DMS79 (cell line): ENCODE measurements at places on chromosomes 6 and 20.

DNA sequence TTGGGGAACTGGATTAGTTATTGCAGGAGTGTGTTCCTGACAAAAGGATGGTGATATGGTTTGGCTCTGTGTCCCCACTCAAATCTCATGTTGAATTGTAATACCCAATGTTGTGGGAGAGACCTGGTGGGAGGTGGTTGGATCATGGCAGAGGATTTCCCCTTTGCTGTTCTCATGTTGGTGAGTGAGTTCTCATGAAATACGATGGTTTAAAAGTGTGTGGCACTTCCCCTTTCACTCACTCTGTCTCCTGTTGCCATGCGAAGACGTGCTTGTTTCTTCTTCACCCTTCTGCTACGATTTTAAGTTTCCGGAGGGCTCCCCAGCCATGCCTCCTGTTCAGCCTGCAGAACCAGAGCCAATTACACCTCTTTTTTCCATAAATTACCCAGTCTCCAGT lies 16.2 kb upstream of the TREM1 start:
- DNase-seq = no peak

- no peak for DNase-seq
These were observed 6.4 kb upstream of the FAM217A start for GRCh38 chr6:4085332-4085700.

DNA sequence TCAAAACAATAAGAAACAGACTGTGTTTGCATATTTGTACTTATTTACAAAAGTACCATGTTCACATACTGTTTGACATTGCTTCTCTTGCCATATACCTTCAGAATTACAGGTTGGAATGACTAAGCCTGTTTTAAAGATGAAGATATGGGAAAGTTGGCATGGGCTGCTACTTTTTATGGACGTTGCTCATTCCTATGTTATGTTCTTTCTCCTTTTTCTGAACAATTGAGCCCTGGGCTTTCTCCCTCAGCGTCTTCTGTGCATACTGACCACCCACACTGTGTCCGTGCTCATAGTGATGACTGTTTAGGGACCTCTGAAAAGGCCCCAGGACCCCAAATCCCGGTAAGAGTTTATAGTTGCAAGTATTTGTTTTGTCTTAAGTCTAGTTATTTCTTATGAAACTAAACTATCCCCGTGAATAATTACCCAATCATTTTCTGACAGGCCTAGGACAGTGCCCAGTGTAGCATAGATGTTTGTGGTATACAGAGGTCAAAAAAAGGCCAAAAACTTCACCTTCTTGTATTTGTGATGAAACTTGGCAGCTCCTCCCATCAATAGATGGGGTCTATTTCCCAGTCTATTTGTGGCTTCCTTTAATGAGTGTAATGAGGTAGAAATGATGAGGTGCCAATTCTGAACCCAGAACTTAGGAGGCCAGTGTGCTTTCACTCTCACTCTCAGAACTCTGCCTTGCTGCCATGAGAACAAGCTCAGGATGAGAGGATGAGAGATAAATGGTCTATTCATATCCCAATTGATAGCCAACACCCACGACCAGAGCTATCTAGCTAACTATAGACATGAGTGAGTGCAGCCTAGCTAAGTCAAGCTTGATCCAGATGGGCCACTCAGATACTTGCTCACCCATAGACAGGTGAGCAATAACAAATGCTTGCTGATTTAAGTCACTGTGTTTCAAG lies 40.9 kb downstream of the GSTA4 start:
- no peak for DNase-seq

DNA sequence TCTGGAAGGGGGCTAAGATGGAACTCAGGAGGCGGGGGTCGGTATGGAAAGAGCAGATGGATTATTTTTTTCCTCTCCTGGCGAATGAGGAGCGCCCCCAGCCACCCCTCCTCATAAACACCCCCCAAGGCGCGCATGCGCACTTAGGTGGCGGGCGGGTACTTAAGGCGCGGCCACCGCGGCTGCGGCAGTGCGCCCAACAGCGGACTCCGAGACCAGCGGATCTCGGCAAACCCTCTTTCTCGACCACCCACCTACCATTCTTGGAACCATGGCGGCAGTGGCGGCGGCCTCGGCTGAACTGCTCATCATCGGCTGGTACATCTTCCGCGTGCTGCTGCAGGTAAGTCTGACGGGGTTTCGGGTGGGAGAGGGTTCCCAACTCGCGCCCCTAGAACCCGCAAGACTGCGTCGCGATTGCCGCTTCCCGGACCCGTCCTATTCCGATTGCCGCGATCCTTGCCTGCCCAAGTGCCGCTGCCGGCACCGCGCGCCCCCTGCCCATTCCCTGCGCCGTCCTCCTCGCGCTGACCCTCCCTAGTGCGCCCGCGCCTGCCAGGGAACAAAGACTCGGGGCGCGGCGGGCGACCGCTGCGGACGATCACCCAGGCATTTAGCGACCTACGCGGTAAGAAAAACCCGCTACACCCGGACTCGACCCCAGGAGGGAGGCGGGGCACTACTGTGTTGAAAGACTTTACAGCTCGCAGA lies at the start of gene NNAT:
NNAT (plus strand) TSS at position 190 of the 711 bp plus-strand sequence; CDS start at position 272, 82 bp downstream.
- DNase-seq = no peak

- DNase-seq = no peak
These were observed 32.1 kb downstream of the BICRAL start for GRCh38 chr6:42813906-42814444.

GRCh38 chr20:41091927-41092326 lies 45.4 kb upstream of the PLCG1 start:
- DNase-seq = no peak

DNA sequence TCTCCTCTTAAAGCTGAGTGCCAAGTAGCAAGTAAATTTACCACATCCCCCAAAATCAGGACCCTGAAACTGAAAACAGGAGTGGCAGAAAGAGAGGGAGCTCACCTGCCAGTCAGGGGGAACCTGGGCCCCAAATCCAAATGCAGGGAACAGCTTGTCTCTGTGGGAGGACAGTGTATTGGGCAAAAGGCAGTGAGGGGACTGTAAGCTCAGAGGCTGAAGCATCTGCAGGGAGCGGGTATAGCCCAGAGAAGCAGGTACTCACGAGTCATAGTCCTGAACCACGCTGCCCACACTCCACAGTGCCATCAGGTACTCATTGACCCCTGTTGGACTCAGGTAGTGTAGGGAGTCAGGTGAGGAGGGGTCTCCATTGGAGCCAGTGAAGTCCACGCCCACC lies 15.0 kb downstream of the SPAG4 start:
- DNase-seq = no peak

- no peak for DNase-seq
These were observed 256.5 kb downstream of the TRDN start for GRCh38 chr6:123380257-123380656.

- DNase-seq = no peak
These were observed 556.9 kb downstream of the EPM2A start for GRCh38 chr6:145178391-145178790.

GRCh38 chr6:151377095-151377494 lies 14.3 kb downstream of the ZBTB2 start:
- no peak for DNase-seq

DNA sequence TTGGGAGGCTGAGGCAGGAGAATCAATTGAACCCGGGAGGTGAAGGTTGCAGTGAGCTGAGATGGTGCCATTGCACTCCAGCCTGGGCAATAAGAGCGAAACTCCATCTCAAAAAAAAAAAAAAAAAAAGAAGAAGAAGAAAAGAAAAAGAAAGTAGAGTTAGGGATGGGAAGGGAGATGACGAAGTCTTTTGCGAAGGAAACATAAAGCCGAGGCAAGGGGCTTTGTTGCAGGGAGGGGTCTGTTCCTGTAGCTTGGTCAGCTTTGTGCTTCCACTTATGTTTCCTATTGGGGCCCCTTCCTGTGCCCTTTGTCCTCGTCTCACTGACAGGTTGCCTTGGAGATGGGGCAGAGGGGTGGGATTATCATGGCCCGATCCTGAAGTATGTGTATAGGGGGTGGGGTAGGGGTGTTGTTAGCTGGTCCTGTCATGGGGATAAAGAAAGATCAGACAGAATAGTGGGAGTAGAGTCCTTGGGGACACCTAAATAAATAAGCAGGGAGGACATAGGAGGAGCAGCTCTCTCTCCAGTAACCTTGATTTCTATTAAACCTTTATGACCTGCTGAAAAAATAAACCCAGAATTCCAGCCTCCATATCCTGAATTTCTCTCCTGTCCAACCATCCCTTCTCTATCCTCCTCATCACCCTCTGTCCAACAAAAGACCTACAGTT lies 1.1 kb upstream of the CLIC1 start:
- peak; percentile 30 for DNase-seq

GRCh38 chr6:18488526-18489270 lies 101.5 kb downstream of the RNF144B start:
- DNase-seq = peak; percentile 52

DNA sequence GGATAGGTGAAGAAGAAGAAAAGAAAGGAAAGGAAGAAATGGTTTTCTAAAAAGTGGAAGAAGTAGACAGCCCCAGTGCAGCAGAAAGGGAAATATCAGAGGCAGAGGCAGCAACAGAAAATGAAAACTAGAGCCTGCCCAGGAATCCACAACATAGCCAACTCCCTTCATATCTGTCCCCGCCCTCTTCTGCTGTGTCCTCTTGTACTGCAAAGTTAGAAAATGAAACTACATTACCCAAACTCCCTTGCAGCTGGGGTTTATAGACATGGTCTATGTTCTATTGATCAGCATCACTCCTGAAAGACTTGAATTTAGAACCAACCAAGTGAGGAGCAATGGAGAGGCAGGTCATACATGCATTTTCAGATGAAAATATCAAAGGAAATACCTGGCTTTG lies 200.5 kb upstream of the PHACTR1 start:
- DNase-seq = no peak

- no peak for DNase-seq
These were observed 189.1 kb downstream of the TBX18 start for GRCh38 chr6:84575264-84575663.

GRCh38 chr6:29705389-29706231 lies 17.6 kb upstream of the HLA-F start:
- DNase-seq = no peak
